Calu3 (cell line): ENCODE measurements at places on chromosomes 1 and 21. TPM values are rescaled to one million over a fixed set of nuclear protein-coding genes. Genes with fewer than 3 reads are reported as not detected.

DNA sequence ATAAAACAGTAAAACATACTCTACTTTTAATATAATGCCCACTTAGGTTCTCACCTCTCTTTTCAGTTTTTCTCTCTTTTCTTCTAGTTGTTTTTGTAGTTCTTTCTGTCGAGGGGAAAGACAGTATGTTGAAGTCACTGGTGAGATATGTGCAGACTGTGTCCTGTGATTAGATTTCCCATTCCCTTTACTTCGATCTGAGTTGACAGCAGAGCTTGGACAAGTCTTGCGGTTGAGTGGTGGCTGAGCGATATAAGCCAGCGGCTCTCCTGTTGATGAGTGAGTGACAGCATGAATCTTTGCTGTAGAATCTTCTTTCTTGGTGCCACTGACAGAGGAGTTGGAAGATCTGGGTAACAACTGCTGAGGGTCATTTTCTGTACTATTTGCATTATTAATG, 6.0 kb downstream of the CCDC181 start:
- DNase-seq, result no peak

The DPT gene
- total RNA-seq, result not detected in 2 replicates

The UBXN10 gene
- total RNA-seq, result 0.33 and 0.37 TPM in 2 replicates

- no peak for DNase-seq
Measured at GRCh38 chr1:234613128-234613875, 3.3 kb upstream of the IRF2BP2 start.

The TRNP1 gene
- total RNA-seq, result 195 and 277 TPM in 2 replicates

DNA sequence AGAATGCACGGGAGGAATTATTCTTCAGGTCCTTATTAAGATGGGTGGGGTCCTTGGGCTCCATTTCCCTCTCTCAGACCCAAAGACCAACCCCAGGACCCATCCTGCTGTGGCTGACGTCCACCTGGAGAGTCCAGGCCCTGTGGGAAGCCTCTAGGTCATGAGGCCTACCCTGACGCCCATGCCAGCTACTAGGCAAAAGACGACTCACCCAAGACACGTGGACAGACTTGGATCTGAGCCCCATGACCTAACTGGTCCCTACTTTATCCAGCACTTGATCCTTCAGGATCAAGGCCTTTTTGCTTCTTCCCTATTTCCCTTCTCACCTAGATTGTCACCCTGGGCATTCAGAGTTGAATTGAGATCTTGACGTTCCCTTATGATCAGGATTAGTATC, 56.0 kb upstream of the CASZ1 start:
- DNase-seq, result no peak

The EFHD2 gene
- 51.0 and 57.8 TPM in 2 replicates for total RNA-seq

DNA sequence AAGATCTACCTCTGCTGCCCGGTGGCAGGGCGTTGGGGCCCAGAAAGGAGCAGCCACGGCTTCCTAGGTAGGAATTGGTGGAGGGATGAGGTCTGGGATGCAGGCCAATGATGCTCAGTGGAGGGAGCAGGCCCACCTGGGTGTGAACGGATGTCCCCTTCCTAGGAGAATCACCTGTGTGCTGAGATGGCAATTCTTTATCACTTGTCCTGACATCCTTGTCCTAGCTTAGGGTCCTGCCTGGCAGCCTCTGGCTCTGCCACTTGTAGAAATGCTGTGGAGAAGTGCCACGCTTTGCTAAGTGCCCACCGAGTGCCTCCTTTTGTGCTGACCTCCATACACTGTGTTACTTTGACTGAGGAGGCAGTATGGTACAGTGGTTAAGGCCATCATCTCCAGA, 12.8 kb downstream of the EDN2 start:
- no peak for DNase-seq

DNA sequence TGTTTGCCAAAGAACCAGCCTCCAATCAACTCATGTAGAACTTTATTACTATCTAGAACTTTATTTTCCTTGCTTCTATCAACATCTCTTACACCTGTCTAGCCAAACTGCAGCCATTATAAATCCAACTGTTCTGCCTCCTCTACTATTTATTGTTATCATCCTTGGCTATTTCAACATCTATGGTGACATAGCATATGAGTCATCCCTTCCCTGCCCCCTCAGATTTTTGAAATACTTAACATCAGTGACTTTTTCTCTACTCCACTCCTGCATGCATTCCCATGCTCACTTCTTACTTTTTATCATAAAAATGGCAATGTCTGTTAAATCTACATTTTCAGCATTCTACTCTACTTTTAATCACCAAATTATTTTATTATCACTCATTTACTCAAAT, 544.9 kb upstream of the NEGR1 start:
- no peak for DNase-seq
